ENCODE measurements at places on chromosomes 2 and 18.

DNA sequence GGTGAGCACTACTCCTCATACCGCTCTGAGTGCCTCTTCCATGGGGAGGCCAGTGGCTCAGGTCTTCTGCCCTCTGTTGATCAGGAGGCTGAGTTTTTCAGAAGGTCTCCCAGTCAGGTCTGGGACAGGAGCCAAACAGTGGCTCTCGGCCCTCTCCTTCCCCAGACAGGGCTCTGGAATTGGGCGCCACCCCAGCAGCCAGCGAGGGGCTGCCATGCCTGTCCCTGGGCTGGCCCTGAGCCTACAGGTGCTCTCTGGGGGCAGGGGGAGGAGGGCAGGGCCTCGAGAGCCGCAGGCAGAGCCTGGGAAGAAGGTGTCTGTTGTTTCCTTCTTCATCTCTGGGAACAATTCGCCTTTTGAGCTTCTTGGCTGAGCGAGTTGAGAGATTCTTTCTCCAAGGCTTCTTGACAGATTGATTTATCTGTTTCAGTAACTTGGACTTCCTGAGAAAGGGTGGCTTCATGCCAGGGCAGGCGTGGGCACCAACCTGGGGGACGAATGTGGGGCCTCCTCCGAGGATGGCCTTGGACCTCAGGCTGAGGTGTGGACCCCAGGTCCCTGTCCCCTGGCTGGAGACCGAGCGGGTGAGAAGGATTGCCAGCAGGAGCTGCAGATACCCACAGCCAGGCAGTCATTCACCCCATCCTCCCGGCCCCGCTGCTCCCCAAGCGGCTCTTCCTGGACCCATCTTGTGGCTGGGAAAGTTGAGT, 64.7 kb upstream of the GLI2 start:
- DNase-seq, result no peak

GRCh38 chr2:161947406-161947805, 126.6 kb downstream of the DPP4 start:
- DNase-seq, result no peak

DNA sequence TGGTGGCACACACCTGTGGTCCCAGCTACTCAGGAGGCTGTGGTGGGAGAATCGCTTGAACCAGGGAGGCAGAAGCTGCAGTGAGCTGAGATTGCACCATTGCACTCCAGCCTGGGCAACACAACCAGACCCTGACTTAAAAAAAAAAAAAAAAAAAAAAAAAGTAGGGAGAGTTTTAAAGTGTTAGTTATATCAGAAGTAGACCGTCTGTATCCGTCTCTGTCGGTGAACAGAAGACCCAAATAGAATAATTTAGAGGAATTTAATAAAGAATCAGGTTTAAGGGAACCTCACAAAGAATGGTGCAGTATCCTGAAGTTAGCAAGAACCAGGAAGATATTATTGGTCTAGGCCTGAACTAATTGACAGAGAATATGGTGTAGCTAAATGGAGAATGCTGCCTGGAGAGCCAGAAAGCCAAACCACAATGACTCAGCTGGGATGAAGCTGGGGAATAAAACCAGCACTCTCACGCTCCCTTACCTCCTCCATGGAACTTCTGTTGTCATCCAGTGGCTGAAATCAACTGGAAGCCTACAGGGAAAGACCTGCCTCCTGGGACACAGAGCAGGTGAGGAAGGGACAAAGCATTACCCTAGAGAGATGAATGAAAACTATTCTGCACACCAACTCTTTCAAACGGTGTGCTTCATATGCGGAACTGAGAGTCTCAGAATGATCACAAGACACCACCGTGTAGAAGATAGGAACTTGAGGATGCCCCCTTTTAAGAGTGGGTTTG, 39.1 kb upstream of the PLEKHM3 start:
- DNase-seq, result no peak

- no peak for DNase-seq
Measured at GRCh38 chr2:196291873-196292800, 120.8 kb upstream of the STK17B start.

All from frontal cortex (tissue), 4 donors.